H1 (cell line): ENCODE measurements at places on chromosomes 1 and 21. TPM values are rescaled to one million over a fixed set of nuclear protein-coding genes. Genes with fewer than 3 reads are reported as not detected.

DNA sequence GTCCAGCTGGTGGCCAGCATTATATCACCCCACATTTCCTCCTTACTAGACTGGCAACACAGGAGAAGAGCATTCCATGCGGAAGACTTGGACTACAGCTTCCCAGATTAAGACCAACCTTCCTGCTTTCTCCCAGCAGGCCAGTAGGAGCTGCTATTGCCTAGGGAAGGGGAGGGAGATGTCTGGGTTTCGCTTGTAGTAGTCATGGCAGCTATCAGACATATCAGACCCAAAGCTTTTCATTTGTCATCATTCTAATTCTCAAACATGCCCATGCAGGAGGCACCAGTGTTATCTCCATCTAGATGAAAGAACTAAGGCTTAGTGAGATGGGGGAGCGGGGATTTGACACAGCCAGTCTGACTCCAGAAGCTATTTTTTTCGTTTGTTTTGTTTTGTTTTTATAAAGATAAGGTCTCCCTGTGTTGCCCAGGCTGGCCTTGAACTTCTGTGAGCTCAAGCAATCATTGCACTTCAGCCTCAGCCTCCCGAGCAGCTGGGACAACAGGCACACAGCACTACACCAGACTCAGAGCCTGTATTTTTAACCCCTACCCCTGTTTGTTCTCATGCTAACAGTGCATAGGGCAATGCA, 4.5 kb downstream of the PLA2G2A start:
- no peaks in the 10 kb centered on the region for H3K27me3 ChIP-seq
- H3K27ac ChIP-seq: no peak overlapping the region
- peak; percentile 64 for DNase-seq
- H3K36me3 ChIP-seq: no peaks in the 10 kb centered on the region

GRCh38 chr1:236354330-236355147, 39.5 kb upstream of the EDARADD start:
- no peaks in the 10 kb centered on the region for H3K27me3 ChIP-seq
- H3K4me1 ChIP-seq: no peaks in the 10 kb centered on the region
- no peak overlapping the region for H3K4me3 ChIP-seq
- no peak for DNase-seq

Gene CASP9
- total RNA-seq: 14.8 and 15.2 TPM in 2 replicates

GRCh38 chr1:155005076-155006011, 2.7 kb downstream of the ZBTB7B start:
- H3K36me3 ChIP-seq: no peaks in the 10 kb centered on the region; the same call in 1 of the 2 replicates
- no peak overlapping the region for H3K27ac ChIP-seq
- no peak for DNase-seq
- peak overlapping the region; percentile 99 for H3K4me3 ChIP-seq
- H3K27me3 ChIP-seq: no peaks in the 10 kb centered on the region
- H3K4me1 ChIP-seq: peaks cover 40% of the 10 kb centered on the region
